ENCODE measurements at places on chromosomes 6 and 20.

GRCh38 chr6:15266423-15266996, 20.6 kb downstream of the JARID2 start:
- no peak for DNase-seq

GRCh38 chr6:135265278-135265677, 84.2 kb downstream of the MYB start:
- no peak for DNase-seq

DNA sequence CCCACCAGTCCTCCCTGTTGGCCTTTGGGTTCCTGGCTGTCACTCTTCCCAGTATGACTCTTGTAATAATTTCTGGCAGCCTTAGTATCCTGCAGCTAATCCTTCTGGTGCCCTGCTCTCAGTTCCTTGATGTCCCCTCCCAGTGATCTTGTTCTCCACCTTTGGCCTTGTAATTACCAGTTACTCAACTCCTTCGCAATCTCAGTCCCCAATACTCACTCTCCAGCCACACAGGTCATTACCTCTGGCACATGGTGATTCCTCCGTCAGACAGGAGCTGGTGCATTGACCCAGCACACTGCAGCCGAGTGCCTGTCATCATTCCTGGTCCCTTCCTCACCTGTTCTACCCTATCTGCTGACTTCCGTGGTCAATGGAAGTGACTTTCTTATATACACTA, 101.4 kb downstream of the FAM120B start:
- no peak for DNase-seq

- no peak for DNase-seq
Observed at GRCh38 chr20:51014797-51015722, 7.8 kb downstream of the KCNG1 start.

DNA sequence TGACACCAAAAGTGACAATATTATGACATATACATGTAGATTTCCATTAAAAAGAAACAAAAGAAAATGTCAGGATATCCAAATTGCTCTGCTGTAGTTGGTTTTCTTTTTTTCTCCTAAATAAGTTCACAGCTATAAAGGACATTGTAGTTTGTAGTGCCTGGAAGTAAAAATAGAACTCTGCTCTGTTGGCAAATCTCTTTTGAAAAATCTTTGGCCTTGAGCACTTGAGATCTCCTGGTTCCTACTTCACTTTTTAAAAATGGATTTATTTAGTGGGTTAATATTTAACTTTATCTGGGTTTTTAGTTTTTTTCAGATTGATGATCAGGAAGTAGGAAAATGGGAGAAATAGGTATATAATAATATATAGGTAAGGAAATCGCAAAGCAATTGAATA, 52.9 kb downstream of the AFDN start:
- DNase-seq, result no peak

GRCh38 chr6:14012313-14013030, 87.7 kb downstream of the RNF182 start:
- no peak for DNase-seq

- no peak for DNase-seq
Observed at GRCh38 chr20:4656491-4656890, 65.2 kb upstream of the PRND start.

DNA sequence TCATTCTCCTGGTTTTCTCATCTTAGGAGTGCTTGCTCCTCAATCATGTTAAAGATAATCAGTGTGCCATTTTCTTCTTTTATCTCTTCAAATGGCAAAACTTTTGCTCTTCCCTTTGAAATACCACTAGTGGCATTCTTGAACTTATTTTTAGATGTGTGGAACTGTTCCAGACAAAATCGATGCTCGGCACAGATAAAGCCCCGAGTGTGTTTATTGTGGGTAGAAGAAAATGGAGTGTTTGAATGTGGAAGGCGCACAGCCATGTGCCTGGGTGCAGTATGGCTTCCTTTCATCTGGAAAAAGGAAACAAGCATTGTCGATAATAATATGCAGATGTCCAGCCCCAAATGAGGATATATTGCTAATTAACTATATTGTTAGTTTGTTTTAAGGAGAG, 42.4 kb downstream of the ISM1 start:
- DNase-seq, result no peak

DNA sequence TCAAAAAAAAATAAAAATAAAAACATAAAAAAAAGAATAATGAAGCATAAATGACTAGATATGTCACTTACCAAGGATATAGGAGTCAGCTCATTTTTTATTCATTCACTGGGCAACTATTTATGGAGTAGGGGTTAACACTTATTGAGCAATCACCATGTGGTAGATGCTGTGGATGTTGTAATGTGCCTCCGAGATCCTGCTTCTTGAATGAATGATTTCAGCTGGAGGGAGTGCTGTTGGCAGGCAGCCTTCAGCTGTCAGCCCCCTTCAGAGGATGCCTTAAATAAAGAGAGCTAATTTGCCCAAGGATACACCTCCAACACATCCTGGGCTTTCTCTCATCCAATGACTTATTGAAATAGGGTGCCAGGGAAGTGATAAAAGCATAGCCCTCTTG, 229.5 kb upstream of the DTNBP1 start:
- no peak for DNase-seq
